Activated naive CD4-positive, alpha-beta T cell treated with anti-CD3 and anti-CD28 coated beads, Interleukin-2, amount 50 U/mL, for 16 hours (primary cell): ENCODE measurements at places on chromosomes 3 and 15.

GRCh38 chr15:68696414-68697363, 117.9 kb downstream of the CORO2B start:
- no peak for DNase-seq

- DNase-seq, result peak; percentile 21
Measured at GRCh38 chr3:49785565-49786356, 581 bp downstream of the IP6K1 start.

DNA sequence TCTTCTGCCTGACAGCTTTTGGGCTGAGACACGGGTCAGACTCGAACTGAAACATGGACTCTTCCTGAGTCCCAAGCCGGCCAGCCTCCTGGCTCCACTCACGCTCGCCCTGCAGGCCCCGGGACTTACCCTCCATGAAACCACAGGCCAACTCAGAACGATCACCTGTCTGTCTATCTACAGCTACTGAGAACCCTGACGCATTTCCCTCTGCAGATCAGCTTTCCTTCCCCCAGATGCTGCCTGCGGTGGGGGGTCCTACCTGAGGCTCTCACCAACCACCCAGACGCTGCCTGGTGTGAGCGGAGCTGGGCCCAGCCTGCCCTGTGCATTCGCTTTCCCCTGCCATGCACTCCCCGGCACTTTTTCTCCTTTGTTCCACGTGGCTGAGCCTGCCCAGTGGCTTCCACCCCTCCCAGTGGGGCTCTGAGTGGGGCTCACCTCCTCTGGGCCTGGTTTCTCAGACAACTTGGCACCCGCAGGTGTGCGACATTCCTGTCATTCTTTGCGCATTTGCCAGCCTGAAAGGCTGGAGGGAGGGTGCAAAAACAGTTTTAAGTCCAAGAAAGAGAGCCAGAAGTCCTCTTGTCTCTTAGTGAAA, 60.2 kb downstream of the PLXNA1 start:
- no peak for DNase-seq

DNA sequence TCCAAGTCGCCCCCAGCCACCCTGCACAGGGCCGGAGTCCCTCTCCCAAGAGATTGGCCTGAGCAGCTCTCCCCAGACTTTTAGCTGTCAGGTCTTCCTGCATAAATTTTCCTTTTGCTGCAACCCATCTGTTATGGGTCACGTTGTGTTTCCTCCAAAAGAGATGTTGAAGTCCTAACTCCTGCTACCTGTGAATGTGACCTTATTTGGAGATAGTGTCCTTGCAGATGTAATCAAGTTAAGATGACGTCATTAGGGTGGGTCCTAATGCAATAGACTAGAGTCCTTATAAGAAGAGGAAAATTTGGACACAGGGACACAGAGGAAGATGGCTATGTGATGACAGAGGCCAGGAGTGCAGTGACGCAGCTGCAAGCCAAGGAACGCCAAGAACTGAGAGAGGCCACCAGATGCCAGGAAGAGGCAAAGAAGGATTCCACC, 13.2 kb upstream of the SLC6A6 start:
- no peak for DNase-seq
